NCI-H226 (cell line): ENCODE measurements at places on chromosomes 5 and 9.
A peak's percentile ranks its signal among the peaks of the same experiment; 100 is the strongest.

- DNase-seq: no peak
Measured at GRCh38 chr5:40376566-40376965, 303.1 kb upstream of the PTGER4 start.

DNA sequence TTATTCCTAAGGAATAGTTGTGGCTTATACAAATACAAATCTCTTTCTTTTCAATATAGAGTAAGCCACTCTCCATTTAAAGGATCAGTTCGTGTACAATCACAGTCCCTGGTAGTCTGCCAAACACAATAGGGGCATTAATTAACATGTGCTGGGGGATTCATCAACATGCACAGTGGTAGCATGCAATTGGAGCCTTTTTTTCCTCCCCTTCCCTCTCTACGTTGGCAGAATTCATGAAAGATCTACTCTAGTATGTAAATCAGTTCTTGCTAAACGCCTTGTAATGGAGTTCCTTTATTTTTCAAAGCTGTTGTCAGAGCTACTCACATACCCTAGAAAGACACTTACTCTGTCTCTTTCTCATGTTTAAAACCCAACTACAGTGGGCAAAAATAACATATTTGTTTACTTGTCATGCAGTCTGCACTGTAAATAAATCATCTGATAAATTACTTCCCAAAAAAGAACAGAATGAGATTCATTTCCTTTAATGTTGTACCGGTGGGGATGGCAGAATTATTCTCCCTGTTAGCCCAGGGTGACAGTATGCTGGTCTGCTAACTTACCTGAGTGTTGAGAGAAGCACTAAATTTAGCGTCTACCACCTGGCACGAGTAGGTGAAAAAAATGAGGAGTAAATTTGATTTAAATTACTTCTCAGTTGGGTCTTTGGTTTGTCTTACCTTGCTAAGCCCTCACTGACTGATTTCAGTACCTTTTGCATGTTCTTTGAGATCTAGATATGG lies 341.5 kb upstream of the CCNH start:
- no peak for DNase-seq

- DNase-seq: peak; percentile 45
Measured at GRCh38 chr5:107383414-107383813, 287.3 kb downstream of the EFNA5 start.

DNA sequence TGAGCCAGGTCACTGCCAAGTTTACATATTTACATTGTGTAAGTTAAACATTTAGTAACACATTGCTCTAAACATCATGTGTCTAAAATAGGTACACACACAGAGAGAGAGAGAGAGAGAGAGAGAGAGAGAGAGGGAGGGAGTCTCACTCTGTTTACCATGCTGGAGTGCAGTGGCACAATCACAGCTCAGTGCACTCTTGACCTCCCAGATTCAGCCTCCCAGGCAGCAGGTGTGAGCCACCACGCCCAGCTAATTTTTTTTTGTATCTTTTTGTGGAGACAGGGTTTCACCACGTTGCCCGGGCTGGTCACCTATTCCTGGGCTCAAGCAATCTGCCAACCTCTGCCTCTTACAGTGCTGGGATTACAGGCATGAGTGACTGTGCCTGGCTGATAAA lies 1045.3 kb downstream of the TLE1 start:
- no peak for DNase-seq

GRCh38 chr5:43209060-43209459 lies 17.0 kb downstream of the NIM1K start:
- no peak for DNase-seq

DNA sequence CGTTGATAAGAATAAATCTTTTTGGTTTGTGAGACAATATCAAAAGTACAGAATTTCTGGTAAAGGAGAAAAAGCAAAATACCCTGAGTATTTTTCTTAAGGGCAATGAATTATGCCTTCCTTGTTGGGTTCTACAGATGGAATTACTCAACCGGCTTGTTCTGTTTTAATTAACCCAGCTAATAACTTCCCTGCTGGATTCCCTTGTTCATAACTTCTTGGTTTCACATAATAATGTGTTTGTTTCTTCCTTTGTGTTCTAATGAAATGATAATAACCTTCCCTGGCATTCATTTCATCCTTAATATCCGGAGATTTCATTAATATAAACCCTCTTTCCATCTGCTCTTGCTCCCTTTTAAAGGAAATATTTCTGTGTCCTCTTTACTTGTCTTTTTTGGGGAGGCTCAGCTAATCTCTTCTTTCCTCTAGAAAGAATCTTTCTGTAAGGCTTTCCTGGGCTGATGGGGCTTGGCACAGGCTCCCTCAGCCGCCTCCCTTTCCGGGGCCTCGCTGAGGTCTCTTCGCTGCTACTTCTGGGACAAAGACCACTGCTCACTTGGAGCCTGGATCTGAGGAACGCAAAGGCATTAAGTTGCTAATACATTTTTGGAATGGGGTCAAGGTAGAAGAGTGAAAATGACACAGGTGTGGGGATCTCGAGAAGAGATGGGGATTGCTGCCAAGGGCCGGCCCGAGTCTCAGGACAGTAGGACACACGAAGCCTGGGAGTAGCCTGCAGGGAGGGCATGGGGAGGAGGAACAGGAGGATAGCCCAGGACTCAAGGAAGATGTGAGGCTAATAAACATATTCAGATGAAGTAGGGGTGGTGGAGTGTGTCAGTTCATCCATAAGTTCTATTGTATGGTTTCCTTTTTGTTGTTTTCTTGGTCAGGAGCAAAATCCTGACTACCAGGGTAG lies 118.5 kb downstream of the NRG2 start:
- no peak for DNase-seq

DNA sequence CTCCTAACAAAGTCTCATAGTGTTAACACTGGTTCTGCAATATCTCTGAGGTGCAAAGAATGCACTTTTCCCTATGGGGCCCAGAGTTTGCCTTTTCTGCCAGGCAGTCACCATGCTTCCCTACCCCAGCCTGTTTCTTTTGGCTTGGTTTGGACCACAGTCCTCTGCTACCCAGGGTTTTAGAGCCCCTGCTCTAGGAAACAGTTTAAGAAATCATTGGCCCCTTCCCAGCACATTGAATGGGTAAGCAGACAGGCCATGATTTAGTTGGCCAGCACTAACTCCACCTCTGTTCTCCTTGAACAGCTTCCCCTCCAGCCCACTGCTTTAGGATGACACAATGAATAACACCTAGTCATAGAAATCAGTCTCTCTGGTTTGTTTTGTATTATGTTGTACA lies 73.2 kb downstream of the UBAP1 start:
- no peak for DNase-seq

GRCh38 chr5:135890867-135891266 lies 4.8 kb downstream of the IL9 start:
- DNase-seq: no peak

GRCh38 chr9:84828046-84828445 lies 158.5 kb downstream of the NTRK2 start:
- DNase-seq: no peak

DNA sequence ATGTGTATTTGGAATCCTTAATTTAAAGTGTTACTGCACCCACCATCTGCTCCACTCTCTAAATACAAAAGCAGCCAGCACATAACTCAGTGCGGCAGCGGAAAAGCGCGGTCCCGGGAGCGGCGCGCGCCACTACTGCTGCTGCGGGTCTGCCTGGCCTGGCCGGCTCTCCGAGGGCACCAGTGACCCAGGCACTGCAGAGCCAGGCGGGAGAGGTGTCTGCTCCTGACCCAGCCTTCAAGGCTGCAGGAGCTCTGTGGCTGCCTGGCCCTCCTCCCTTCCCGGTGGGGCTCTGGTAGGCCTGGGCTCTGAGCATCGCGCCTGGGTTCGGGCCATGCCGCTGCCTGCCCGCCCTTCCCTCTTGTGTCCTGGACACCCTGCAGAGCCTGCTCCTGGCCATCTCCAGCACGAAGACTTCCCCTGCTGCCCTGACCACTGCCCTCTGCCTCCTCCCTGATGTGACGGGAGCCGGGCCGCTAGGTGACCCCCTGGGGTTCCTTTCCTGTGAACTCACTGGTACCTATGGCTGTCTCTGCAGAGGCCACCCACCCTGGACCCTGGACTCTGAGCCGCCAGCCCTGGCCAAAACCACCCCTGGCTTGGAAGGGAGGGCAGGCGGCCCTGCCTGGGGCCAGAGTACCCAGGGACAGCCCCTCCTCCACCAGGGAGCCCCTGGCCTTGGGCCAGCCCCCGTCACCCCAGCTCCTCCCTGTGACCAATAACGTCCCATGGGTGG lies 32.8 kb upstream of the UBAC1 start:
- DNase-seq: no peak
